SW480 (cell line): ENCODE measurements at places on chromosomes 4 and X.

DNA sequence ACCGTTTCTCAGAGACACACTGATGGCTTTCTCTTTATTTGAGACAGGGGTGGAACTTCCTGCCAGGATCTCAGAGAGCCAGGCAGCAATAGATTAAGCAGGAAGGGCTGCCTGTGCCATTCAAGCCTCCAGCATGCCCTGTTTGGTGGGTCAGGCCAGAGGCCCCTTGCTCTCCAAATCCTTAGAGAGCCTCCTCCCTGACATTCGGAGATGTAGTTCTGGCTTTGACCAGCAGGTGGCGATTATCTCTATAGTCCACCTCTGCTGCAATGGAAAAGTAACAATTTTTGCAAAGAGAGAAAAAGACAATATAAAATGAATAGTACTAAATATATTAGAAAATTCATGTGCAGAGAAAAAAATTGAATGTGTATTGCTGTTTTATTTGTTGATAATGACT lies 93.9 kb downstream of the NXF2B start:
- DNase-seq: peak; percentile 20

DNA sequence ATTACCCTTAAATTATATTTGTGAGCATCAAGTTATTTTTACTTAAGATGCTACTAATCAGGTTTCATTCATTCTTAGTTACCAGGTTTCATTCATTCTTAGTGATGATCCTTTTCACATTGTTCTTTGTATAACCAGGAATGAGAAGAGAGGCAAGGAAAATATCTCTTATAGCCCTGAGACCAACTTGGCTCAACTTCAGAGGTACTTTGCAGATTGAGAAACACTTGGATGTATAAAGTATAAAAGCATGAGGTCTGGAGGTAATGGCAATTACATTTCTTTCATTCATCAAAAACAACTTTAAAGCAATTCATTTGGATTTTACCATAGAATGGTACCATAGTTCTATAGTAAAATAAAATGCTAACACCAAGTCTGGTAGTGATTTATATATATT lies 231.0 kb downstream of the PRDM5 start:
- DNase-seq: no peak

DNA sequence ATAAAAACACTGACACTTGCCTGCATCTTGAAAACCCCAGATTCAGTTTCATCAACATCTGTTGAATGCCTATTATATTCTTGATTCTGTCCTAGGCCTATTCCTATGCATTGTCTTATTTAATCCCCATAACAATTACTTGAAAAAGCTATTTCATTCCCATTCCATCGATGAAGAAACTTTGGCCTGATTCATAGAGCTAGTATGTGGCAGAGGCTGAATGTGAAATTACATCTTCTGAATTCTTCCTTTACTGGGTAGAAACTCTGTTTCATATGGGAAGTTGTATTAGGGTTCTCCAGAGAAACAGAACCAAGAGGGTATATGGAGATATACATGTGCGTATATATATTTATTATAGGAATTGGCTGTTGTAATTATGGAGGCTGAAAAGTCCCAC lies 35.0 kb upstream of the SLC4A4 start:
- DNase-seq: no peak

GRCh38 chr4:108054025-108054638 lies 64.4 kb downstream of the HADH start:
- DNase-seq: no peak

GRCh38 chr4:65391382-65391781 lies 278.9 kb downstream of the EPHA5 start:
- no peak for DNase-seq

DNA sequence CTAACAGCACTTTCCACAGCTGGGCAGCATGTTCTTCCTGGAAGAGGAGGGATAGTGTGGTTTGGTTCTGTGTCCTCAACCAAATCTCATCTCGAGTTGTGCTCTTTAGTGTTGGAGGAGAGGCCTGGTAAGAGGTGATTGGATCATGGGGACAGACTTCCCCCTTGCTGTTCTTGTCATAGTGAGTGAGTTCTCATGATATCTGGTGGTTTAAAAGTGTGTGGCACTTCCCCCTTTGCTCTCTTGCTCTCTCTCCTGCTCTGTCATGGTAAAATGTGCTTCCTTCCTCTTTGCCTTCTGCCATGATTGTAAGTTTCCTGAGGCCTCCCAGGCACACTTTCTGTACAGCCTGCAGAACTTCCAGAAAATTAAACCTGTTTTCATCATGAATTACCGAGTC lies 133.7 kb upstream of the NDP start:
- DNase-seq: no peak

DNA sequence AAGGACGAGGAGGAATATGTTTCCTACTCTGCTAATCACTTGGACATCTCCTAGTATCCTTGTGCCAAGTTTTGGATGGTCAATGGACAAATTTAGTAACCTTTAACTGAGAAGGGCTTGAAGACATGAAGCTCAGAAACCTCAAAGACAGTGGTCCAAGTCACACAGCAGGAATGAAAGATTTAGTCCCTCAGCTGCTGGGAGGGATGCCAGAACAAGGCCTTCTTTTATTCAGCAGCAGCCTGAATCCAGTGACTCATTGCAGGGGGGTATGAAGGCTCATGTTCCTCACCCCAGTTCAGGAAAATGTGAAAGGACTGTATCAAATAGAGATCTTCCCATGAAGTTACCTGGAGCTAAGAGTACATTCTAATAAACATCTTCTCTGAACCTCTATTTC lies 214.9 kb upstream of the UGT8 start:
- no peak for DNase-seq

GRCh38 chr4:14362385-14362784 lies 639.9 kb upstream of the CPEB2 start:
- DNase-seq: no peak

GRCh38 chr4:187612301-187612700 lies 383.3 kb upstream of the ZFP42 start:
- DNase-seq: no peak

DNA sequence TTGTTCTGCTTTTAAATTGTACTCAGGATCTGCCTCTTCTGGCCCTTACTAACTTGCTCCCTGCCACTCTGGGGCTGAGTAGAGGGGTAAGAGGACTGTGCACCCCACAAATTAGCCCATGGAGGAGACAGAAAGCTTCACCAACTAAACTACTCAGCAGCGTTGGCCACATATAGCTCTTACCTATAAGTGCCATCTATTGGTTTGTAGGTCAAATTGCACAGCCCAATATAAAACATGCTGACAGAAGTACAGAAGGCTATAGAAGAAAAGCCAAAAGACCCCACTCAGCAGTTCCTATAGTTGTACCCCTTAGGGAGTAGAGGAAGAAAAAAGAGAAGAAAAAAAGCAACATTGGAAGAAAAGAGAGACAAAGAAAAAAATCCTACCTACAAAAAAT lies 341.2 kb upstream of the FMR1 start:
- DNase-seq: no peak

GRCh38 chr4:153249199-153250041 lies 45.2 kb downstream of the TRIM2 start:
- peak; percentile 72 for DNase-seq

- DNase-seq: no peak
These were observed 108.0 kb downstream of the ITM2A start for GRCh38 chrX:79259073-79259689.

DNA sequence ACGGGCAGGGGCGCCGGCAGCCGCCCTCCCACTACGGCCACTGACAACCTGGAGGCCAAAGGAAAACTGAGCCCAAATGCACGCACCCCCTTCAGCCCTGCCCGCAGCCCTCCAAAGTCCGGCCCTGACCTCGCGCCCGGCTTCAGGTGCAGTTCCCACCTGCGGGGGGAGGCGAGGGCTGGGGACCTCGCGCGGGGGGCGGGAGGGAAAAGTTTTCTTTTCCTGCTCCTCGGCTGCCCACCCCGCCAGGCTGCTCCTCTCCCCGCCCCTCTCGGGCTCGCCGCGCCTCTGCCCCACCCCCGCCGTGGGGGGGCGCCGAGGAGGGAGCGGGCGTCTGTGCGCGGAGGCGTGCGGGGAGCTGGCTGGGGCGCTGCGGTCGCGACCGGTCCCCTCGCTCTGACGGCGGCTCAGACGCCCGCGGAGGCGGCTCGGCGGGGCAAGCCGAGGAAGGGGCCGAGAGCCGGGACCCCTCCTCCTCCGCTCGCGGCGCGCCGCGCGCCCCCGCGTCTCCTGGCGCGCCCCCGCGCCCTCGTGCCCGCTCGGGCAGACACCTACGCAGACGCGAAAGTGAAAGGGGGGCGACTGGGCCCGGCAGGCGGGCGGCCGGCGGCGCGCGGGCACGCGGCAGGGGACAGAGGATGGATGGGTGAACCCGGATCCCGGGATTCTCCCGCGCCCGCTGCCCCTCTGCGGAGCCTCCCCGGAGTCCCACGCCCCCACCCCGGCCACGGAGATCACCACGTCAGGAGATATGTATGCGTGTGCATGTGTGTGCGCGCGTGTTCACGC lies 3.1 kb upstream of the NR3C2 start:
- no peak for DNase-seq

- DNase-seq: no peak
These were observed 131.8 kb downstream of the SPOCK3 start for GRCh38 chr4:167102475-167102874.

GRCh38 chr4:180674619-180675358 lies 1568.4 kb upstream of the TENM3 start:
- DNase-seq: no peak

GRCh38 chrX:23901060-23901459 lies 6.7 kb downstream of the APOO start:
- DNase-seq: peak; percentile 80

GRCh38 chr4:175457956-175458355 lies 354.1 kb downstream of the GPM6A start:
- DNase-seq: no peak

- no peak for DNase-seq
These were observed 7.0 kb upstream of the FGFBP1 start for GRCh38 chr4:15945516-15945915.

DNA sequence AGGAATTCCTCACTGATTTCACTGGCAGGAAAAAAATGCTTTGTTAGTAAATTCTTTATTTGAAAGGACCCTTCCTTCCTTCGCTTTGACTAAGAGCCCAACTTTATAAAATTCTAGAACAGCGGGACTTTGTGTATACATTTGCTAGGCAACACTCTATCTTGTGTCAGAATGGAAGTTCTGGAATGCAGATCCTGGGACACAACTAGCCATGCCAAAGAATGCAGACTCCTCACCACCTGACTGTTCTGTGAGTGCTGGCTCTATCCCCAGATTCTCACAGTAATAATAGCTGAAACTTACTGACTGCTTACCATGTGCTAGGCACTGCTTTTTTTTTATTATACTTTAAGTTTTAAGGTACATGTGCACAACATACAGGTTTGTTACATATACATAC lies 73.3 kb upstream of the ZDHHC15 start:
- DNase-seq: no peak

DNA sequence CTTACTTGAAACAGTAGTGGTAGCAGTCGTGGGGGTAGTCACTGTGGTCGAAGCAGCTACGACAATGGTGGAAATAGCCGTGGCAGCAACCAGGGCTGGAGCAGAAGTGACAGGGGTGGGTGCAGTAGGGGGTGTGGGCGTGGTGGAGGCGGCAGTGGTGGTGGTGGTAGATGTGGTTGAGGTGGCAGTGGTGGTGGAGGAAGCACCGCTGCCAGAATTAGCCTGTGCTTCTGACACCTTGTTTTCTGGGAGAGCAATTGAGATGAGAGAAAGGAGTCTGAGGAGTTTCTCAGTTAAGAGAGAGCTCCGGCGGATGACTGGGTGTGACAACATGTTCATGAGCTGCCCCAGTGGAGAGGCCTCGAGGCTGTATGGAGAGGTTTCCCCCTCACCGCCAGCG lies 113.5 kb upstream of the HSD17B10 start:
- no peak for DNase-seq

GRCh38 chr4:107255114-107255513 lies 219.0 kb upstream of the DKK2 start:
- no peak for DNase-seq

DNA sequence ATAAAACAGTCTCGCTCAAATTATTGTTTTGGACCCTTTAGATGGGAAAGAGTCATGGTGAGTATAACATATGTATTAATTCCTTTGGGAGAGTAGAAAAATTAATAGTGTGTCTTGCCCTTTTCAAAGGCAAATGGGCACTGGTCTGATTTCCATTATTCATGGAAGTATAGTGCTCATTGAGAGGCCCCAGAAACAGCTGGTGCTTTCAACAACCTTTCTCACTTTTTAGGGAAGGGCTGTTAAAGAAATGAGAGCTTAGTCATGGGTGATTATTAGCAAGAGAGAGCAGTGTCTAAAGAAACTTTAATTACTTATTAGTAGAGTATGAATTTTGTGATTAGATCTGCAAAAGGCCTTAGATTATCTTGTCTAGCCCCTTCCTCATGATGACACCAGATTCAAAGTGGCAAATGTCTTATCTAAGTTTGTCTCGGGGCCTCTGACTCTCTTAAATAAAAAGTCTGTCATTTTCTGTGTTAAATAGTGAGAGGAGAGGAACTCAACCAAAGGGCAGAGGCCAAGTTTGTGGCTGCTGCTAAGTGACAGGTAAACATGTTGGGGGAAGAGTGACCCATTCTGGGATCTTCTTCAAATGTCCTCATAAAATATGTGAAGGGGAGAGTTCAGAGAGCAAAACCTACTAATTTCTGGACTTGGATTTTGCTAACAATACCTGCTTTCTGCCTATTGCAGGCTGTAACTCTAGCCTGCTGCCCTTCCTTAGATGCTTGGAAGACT lies 110.6 kb downstream of the REPS2 start:
- DNase-seq: no peak

DNA sequence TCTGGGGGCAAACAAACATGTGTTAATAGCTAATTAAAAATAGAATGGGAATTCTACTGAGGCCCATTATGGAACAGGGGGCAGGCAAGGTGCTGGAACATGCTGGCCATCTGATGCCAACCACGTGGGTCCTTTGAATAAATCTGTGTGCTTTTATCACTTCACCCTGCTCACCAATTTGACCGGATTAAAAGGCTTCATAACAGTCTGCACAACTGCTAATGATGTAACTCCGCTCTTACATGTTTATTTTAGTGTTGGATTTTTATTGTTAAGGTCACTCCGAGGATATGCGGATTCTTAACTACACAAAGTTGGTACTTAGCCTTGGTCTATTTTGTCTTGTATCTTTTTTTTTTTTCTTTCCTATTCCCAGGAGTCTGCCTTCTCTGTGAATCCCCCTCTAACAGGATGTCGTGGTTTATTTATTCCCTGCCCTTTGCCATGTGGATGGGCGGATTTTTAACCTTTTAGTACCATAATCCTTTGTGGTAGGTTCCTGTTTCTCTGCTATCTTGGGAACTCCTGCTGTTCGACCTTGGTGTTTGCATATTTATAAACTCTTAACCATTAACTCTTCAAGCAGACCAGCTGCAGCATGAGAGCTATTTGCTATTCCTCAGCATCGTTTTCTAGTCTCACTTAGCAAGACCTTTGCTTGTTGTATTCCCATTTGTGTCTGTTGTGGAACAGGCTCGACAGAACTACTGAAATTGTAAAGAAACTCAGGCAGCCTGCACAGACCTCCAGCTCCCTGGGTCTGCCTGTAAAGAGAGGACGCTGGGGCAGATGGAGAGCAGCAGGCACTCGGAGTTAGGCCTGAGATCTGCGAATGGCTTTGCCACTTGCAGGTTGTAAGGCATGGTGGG lies 38.0 kb downstream of the TRIM2 start:
- no peak for DNase-seq

DNA sequence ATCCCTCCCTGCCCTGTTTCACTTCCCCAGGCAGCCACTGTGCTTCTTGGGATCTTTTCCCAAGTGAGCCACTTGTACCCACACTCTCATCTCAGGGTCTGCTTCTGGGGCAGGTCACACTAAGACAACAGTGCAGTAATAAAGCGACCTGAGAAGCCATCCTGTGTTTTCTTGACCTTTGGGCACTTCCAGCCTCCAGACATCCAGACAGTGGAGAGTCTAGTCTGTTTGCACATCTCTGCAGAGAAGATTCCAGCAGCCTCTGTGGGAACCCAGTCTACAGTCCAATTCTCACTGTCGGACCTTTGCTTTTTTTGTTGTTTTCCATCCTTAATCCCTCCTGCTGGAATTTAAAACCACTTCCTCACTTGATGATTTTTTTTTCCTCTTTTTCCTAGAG lies 50.3 kb upstream of the ATP6AP2 start:
- DNase-seq: no peak
